Spinal cord (tissue), 10 donors: ENCODE measurements at places on chromosomes 6 and 20. TPM values are rescaled to one million over a fixed set of nuclear protein-coding genes. Genes with fewer than 3 reads are reported as not detected.
A peak's percentile ranks its signal among the peaks of the same experiment; 100 is the strongest.

DNA sequence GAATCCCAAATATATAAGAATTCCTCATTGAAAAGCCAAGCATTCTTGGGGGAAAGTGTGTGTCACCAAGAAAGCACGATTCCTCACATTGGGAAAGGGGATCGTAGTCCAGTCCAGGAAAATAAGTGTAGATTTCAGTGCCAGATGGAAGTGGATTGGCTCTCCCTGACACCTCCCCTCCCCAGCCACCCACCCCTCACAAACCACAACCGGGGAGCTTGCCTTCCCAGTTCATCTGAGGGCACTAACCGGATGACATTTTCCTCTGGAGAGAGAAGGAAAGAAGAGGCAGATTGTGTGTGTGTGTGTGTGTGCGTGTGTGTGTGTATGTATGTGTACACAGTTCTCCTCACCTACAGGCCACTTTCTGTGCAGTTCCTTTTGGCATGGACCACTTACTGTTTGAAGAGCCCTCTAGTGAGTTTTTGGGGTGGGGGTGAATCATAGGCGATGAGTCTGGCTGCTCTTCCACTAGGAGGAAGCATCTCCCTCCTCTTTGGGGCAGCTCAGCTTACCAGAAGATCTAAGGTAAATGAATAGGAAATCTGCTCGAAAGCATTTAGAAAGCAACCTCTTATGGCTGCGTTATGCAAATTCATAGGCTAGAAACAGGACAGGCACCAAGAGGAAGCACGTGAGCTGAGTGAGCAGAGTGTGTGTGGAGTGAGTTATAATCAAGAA is 20.8 kb downstream of the DAAM2 start:
- DNase-seq = peak; percentile 59

- no peak for DNase-seq
Measured at GRCh38 chr6:51929934-51930574, 157.4 kb downstream of the PKHD1 start.

DNA sequence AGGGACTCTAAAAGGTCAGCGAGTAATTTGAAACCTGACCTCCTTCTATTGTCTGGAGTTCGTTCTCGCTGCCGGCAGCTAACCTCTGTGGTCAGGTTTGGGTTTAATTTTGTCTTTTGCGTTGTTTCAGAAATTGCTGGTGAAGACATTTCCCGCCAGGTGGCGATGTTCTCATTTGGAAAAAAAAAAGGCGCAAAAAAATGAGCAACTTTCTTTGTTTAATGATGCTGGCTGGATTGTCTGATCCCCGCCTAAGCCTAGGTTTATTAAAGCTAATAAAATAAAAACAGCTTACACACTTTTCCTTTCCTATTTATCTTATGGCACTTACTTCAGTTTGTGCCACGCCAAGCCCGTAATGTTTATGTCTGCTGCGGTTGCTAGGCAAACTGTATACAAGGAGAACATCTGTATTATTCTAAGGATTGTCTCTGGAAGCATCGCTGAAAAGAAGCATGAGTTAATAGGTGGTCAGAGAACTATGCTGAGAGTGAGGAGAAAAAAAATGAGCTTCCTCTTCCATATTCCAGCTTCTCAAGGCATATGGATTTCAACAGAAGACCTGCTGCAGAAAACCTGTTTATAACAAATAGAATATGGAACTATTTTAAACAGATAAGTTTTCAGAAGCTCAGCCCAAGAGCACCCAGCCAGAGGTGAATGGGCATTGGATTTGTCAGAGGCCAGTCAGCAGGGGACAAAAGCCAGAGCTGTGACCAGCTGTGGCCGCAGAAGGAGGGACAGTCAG is 205.7 kb downstream of the DOK5 start:
- DNase-seq = peak; percentile 67

DNA sequence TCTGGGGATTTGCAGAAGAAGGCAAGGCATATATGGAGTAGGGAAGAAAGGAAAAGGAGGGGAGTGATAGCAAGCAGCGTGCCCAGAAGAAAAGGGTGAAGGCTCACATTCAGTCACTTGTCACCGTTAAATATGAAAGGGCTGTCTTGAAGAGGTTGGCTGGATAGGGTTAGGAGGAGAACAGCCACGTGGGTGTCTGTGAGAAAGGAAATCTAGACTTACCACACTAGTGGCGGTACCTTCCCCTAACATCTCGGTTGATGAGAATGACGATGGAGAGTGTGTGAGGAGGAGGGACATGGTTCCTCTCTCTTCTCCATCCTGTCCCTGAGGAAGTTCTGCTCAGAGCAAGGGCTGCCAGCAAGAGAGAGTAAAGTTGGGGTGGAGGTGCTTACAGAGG is 74.3 kb upstream of the CCN6 start:
- no peak for DNase-seq

- no peak for DNase-seq
Measured at GRCh38 chr6:90039911-90040310, 145.6 kb downstream of the GJA10 start.

GRCh38 chr20:61301711-61302525 is 49.9 kb downstream of the CDH4 start:
- no peak for DNase-seq

GRCh38 chr20:5670036-5670536 is 80.1 kb upstream of the SHLD1 start:
- DNase-seq = no peak

- DNase-seq = peak; percentile 21
Measured at GRCh38 chr20:37095108-37095598, 644 bp downstream of the RBL1 start.

DNA sequence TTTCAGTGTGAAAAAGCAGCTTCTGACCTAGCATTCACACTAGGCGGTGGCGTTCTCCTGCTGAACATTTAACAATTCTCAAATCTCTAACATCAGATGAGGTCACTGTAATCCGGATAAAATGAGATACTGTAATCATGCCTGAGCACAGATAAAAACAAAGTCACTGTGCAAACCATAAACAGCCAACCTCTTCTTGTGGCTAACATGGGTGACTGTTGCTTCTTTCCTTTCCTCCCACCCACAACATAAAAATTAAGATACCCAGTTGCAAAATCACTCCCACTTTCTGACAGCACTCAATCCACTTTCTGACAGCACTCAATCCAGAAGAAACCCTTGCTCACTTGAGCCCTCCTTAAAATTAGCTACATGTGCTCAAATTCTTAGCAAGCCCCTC is 11.5 kb upstream of the ALDH8A1 start:
- DNase-seq = no peak

- DNase-seq = no peak
Measured at GRCh38 chr6:139422105-139423036, 47.9 kb upstream of the CITED2 start.

DNA sequence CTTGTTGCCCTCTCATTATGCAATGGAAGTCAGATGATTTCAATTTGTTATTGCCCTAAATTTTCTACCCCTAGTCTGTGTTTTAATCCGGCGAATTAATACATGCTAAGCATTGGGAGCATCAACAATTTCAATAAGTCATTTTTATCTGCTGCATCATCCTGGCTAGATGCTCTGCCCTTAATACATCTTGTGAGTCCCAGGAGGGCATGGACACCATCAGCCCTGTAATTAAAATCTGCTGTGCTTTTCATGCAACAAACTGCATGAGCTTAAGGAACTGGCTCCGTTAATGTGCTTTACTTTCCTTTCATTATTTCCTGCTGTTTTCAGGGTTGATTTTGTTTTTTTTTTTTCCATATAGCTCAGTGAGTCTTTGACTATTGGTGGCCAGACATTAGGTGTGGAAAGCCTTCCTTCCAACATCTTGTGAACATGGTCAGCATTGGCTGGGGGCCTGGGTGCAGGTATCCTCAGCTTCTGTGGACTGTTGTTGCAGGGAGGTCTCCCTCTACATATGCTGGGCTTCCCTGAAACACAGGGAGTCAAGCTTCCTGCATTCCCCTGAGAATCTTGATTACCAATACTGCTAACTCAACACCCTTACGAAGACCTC is 8.5 kb upstream of the PBOV1 start:
- no peak for DNase-seq

- no peak for DNase-seq
Measured at GRCh38 chr6:31446481-31446880, 43.1 kb downstream of the MICA start.

DNA sequence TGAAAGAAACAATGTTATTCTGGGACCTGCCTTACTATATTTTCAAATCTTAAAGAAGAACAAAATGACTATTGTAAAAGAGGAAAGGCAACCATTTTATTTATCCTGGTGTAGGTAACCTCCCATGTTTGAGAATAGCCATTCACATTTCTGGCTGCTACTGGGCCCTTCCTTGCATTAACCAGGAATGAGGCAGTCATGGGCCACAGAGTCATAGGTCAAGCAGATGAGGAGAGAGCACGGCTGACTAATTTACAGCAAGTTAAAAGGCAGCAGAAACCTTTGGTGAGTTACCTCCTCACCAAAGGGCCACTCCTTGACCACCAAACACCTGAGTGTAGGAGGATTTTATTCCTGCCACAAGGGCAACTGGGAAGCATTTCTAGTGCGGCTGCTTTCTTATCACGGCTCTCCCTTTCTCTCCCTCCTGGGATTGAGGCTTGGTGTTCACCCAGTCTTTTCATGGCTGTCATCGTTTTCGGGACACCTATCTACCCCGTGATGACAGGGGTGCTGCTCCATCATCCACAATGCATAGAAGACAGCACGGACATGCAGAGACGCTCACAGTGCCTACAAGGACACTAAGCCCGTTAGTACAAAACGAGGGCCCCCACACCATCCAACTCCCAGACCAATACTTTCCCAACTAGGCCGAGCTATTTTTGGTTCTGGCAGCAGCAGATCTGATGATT is 4.4 kb upstream of the LAMA4 start:
- no peak for DNase-seq

DNA sequence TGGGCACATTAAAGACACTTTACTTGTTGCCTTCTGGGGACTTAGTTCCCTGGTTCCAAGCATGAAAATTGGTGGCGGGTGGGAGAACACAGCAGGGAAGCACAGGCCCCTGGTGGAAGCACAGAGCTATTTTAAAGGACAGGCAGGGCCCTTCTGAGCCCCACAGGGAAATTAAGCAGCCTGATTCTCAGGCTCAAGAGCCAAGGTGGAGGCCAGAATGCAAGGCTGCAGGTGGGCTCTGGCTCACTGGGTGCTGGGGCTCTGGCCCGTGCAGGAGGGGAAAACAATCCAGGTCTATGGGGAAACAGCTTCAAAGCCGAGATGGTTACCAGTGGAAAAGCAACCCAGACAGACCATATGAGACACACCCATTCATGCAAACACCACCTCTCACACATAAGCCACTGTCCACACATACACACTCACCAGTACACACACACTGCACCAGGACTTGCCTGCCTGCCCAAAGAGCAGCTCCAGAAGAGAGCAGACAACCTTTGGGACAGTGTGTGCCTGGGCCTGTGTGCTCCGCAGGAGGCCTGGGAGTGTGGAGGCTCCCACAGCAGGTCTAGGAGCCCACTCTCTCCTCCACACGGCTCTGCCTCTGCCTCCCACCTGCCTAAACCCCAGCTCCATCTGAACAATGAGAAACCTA is 30.6 kb downstream of the TFEB start:
- no peak for DNase-seq

- DNase-seq = no peak
Measured at GRCh38 chr6:70563530-70563929, 3.2 kb upstream of the SDHAF4 start.

DNA sequence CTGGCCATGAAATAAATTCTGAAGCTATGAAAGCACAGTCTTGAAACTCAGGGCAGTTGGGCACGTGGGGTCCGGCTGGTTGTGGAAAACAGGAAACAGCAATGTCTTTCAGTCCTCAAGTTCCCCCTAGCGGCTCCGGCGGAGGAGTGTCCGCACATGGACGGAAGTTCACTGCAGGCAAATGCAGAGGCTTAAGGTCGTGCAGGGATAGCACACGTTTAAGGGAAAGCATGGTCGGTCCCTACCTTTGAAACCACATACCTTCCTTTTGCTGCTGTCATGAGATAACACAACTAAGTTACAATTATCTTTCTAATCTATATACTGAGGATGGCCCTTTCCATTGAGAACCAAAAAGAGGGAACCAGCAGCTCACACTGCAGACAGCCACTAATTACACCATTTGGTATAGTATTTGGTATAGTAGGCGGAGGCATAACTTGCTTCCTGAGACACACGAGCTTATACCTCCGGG is 52.6 kb upstream of the NFATC2 start:
- DNase-seq = peak; percentile 68

GRCh38 chr6:56746767-56747504 is 104.2 kb upstream of the DST start:
- DNase-seq = no peak

DNA sequence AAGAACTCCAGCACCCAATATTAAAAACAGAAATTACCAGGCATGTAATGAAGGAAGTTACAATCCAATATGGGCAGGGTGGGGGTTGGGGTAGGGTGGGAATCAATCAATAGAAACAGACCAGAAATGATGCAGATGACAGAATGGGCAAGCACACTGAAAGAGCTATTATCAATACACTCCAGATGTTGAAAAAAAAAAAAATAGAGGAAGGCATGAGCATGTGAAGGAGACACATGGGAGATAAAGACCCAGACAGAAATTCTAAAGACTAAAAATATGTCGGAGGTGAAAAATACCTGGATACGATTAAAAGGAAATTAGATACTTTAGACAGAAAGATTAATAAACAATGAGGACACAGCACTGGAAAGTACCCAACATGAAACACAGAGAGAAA is 19.1 kb upstream of the ZC3H12D start:
- DNase-seq = no peak

DNA sequence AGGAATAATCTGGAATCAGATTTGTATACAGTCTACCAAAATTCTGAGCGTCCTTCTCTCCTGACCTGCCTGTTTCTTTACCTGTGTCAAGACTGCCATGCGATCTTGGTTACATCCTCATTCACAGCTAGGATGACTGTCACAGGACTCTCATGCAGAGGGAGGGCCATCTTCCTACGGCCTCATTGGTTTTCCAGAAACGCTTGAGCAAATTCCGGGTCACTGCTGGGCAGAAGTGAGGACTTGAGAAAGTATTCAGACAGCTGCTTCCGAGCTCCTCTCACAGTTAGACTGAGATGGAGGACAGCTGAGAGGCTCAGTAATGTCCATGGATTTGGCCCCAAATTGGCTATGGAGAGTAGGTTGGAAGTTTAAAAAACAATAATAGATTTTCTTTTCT is 94.2 kb downstream of the TFAP2C start:
- no peak for DNase-seq

GRCh38 chr6:39063526-39063925 is 14.9 kb downstream of the GLP1R start:
- DNase-seq = no peak

DNA sequence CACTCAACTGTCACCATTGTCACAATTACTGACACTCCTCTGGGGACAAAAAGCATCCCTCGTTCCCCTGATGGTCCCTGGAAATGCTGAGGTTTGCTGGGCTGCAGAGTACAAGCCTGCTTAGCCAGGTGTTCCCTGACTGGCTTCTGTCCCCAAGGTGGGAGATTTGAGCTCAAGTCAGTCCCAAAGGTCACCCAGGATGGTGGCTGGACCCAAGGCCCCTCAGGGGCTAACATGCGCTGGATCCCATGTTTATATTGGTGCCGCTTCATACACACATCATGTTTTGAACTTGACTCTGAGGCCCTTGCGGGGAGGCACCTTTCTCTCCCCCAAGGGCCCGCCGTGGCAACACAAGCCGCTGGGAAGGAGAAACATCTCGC is 44.2 kb downstream of the PMEPA1 start:
- DNase-seq = no peak

The SPTLC3 gene
- total RNA-seq = 53.6 TPM

The MOXD1 gene
- 12.5 TPM for total RNA-seq

The VWA7 gene
- total RNA-seq = 2.9 TPM

The DNMT3B gene
- total RNA-seq = 2.6 TPM

The NHLRC1 gene
- 3.5 TPM for total RNA-seq

The APOM gene
- 5.7 TPM for total RNA-seq

The HLA-DRB5 gene
- total RNA-seq = 0.30 TPM
